ENCODE measurements at places on chromosomes 3 and 15.

DNA sequence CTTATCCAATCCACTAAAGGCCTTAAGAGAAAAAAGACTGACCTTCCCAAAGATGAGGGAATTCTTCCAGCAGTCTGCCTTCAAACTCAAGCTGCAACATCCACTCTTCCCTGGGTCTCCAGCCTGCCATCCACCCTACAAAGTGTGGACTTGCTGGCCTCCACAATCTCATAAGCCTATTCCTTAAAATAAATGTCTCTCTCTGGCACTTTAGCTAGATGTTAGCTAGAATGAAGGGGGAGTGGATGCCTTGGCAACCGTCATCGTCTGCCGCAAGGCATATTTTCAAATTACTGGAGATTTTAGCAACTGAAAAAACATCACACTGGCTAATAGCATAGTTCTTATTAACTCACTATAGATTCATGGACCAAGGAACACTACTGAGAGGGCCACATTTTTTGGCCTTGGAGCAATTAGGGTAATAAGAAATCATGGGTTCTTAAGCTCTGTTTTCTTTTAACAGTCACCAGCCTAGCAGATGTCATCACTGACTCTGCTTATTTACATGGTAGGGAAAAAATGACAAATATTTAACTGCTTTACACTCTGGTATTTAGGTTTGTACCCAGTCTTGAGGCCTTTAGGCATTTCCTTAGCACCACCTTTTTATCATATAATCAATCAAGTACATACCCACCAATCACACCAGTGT lies 245.3 kb downstream of the MYRIP start:
- no peak for DNase-seq

GRCh38 chr15:61079529-61079928 lies 149.6 kb downstream of the RORA start:
- DNase-seq: no peak

DNA sequence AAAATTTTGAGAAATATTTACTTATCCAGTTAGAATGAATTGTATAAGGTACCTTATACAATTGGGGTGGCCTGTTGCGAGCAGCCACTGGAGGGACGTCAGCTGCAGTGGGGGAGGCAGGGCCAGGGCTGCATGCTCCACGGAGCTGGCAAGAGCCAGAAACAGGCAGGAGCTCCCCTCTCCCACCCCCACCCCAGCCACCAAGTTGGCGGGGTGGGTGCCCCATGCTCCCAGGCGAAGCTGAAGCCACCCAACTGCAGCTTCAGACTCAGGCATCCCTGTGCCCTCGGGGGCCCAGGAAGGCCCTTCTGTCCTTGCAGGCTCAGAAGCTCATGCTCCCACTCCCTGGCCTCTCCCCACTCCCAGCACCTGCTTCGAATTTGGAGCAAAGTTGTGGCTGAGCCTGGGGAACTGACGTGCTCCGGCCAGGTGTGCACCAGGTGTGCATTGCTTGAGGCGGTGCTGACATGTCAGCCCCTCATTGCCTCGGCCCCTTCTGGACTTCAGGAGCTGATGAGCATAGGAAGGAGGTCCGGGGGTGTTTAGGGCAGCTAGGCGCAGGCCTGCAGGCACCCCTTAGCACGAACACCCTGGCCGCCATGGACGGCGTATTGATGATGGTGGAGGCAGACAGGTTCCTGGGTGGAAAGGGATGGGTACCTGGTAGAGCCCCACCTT lies 743.8 kb upstream of the GBE1 start:
- no peak for DNase-seq

- DNase-seq: no peak
These were observed 300.3 kb upstream of the CCDC54 start for GRCh38 chr3:107076946-107077345.

- no peak for DNase-seq
These were observed 24.7 kb upstream of the MCTP2 start for GRCh38 chr15:94206463-94207167.

DNA sequence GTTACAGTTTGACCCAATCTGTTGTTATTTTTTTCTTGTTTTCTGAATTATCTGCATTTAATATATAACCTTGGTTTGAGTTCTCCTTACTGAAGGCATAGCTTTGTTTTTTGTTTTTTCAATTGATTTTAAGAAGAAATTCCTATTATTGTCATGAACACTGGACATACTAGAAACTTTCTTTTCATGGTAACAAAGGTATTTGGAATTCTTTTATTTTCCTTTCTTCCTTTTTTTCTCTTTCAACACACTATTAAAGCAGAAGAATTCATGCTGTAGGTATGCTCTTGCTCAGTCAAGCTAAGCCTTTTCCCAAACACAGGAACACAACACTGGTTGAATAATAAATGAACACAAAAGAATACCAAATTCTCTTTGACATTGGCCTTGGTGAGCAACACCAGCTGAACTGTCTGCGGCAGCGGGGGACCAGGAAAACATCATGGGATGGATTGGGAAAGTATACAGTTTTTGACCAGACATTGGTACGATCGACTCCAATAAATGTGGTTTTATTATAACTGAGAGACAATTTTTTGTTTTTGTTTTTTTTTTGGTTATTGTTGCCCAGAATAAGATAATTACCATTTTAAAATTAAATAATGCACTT lies 23.1 kb downstream of the U2SURP start:
- no peak for DNase-seq

DNA sequence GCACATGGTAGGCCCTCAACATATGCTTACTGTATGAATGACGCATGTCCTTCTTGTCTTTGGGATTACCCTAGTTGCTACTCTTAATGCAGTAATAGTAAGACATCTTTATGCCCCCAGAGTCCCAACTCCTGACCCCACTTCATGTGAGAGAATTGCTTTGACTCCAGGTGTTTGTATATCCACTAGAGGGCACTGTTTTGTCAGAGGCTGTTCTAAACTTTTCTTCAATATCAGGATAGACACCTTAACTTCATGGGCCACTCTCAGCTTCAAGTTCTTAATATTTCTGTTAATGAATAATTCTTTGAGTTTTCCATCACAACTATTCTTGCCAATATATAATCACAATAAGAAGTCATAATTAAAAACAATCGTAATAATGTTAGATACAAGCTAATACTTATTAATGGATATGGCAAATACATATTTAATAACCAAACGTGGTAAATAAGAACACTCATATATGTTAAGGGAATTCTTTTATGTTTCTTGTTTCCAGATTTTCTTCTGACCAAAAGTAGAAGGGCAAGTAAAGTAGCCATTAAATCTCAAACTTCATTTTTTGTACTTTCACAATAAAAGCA lies 337.2 kb upstream of the DNAJC19 start:
- peak; percentile 22 for DNase-seq

- DNase-seq: no peak
These were observed 1.3 kb downstream of the MRPS25 start for GRCh38 chr3:15063656-15064286.

DNA sequence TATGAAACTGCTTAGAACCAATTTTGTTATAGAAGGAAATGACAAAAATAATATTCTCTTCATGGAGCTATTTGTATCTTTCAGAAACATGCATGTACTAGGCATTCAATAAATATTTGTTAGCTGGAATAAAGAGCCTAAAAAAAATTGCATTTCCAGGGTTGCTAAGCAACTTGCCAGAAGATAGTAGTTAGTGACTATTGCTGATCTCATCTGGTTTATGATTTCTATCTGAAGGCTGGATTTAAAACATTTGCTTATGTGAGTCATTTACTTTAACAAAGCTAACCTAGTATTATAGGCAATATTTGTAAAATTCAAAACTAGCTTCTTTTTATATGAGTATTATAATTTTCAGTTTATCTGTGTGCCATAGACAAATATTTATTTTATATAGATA lies 78.3 kb downstream of the NAALADL2 start:
- DNase-seq: no peak

GRCh38 chr15:82128401-82129148 lies 82.8 kb upstream of the MEX3B start:
- DNase-seq: peak; percentile 60

All from BE2C (cell line).